ENCODE measurements at places on chromosomes 16 and 17.

DNA sequence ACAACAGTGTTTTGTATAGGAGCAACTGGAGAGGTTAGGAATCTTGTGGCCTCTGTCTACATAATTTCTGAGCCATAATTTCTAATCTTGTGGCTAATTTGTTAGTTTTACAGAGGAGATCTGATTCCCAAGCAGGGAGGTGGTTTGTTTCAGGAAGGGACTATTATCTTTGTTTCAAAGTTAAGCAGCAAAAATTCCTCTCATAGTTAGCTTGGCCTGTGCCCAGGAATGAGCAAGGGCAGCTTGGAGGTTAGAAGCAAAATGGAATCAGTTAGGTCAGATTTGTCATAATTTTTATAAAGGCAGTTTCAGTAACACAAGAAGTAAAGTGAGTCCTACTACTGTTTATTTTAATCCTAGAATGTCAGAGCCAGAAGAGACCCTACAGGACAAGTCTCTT, 2.0 kb upstream of the RDM1 start:
- no peak for DNase-seq

- no peak for DNase-seq
Measured at GRCh38 chr17:13067629-13068303, 49.9 kb upstream of the ELAC2 start.

DNA sequence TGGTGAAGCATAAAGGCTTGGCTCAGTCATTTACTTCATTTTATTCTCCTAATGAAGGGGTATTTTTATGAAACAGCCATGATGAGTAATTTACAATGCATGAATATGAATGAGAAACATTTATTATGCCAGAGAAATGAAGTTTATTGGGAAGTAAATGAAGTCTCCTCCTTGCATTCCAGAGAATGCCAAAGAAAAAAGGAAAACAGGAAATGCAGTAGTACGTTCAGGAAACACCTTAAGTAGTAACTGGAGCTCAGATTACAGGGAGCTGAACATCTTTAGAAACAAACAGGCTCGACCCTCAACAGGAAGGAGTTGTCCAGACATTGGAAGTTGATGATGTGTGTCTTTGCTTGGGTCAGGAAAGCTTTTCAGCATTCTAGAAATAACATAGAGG, 4.6 kb downstream of the KRT34 start:
- DNase-seq, result no peak

GRCh38 chr16:71929048-71929447, 33.7 kb downstream of the IST1 start:
- no peak for DNase-seq

- DNase-seq, result no peak
Measured at GRCh38 chr16:29009050-29009837, 24.4 kb downstream of the LAT start.

DNA sequence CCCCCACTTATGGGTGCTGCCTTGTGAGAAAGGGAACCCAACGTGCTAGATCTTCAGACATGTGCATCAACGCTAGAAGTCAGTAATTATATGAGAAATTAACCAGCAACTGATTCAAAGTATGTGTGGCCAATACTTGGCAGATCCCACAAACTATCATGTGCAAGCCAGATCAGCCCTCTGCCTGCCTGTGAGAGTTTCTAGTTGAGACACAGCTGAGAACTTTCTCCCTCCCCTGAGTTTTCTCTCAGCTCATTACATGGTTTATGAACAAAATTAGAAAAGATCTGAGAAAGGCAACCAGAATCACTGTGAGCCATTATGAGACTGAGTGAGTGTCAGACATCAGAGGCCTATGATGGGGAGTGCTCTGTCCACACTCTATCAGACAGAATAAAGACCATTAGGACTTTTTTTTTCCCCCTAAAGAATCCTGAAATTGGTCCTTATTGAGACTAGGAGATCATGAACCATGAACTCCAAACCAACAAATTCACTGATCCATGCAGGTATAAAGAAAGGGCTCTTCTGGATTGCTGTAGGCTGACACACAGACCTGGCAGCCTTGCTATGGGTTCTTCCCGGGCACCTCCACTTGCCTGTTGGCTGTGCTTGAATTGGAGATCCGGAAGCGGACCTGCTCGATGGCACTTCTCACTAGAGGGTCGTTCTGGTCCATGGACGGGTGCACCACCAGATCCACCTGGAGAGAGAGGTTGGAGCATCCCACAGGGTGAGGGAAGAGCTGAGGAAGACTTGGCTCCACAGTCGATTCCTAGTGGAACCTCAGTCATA, 51.5 kb downstream of the GTF3C1 start:
- DNase-seq, result no peak

DNA sequence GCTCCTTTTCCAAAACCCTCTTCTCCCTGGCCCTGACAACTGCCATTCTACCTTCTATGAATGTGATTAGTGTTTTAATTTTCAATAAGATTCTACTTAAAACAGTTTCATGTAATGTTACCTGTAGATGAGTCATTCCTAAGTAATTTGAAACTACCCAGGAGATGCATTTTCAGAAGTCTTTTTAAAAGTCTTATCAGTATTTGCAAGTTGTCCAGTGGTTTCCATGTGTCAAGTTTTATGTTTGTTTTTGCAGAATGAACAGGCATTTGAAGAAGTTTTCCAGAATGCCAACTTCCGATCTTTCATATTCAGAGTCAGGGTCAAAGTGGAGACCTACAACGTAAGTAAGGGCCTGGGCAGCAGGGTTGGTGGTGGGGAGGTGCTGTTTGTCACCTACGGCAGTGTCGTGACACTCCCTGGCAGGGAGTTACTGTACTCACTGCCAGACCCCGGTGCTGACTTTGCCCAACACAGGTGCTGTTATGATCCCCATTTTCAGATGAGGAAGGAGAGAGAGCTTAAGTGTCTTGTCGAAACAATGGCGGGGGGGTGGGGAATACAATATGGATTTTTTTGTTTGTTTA, 65.0 kb downstream of the RPA1 start:
- no peak for DNase-seq

DNA sequence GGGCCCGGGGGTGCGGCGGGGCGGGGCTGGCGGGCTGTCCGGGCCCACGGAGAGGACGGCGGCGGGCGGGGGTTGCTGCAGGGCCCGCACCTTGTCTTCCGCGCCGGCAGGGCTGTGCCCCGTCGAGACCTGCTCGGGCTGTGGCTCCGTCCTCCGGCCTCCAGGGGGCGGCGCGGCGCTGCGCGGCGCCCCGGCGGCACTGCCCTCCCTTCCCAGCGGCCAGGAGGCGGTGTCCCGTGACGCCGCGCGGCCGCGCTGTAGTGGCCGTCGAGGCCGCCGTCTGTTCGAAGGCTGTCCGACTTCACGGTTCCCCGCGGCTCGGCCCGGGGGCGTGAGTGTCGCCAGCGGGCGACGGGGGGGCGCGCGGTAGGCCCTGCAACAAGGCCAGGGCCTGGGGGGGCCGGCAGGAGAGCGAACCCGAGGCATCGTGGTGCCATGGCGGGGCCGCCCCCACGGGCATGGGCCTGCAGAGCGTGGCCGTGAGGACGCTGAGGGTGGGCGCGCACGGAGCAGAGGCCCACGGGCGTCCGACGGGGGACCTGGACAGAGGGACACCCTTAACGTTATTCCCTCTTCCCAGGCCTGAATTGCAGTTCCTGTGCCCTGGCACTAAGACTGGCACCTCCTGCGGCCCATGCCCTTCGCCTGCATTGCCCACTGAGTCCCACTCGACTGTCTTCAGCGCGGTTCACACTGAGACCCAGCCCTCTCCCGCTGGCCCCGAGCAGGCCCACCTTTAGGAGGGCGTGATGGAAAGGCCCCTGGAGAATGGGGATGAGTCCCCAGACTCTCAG, at the start of gene PLEKHG4:
TSS of gene PLEKHG4 (plus strand) at position 237 of the 794 bp plus-strand sequence. CDS start at position 750, 513 bp downstream.
- DNase-seq, result peak; percentile 76
